Caco-2 (cell line): ENCODE measurements at places on chromosomes 5 and 9.

- no peak for DNase-seq
- H3K4me3 ChIP-seq, result no peak overlapping the region
- H3K36me3 ChIP-seq, result no peaks in the 10 kb centered on the region; the same call in 1 of the 2 replicates
- H3K27ac ChIP-seq, result no peak overlapping the region
- H3K4me1 ChIP-seq, result no peaks in the 10 kb centered on the region
These were observed 132.5 kb downstream of the MVB12B start for GRCh38 chr9:126459126-126459525.

DNA sequence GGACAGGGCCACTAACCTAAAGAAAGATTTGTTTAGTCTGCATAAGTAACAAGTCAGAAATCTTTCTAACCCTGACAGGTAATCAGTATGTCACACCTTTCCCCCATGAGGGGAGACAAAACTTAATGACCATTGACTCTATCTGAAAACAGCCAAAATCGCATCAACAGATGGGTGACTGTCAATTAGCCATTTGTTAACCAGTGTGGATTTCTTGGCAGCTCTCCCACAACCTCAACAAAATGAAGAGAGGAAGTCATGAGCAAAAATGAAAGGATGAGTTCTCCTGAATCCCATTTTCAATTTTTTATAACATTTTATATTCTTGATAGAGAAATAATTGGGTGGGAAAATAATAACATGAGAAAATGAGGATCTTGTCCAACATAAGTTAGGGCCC lies 84.6 kb upstream of the SNX2 start:
- H3K4me3 ChIP-seq, result no peak overlapping the region
- no peak overlapping the region for H3K27ac ChIP-seq
- no peak for DNase-seq

- H3K4me3 ChIP-seq, result no peak overlapping the region
- H3K36me3 ChIP-seq, result no peaks in the 10 kb centered on the region
- no peaks in the 10 kb centered on the region for H3K4me1 ChIP-seq
- no peaks in the 10 kb centered on the region for H3K27me3 ChIP-seq
These were observed 38.6 kb downstream of the HMGCS1 start for GRCh38 chr5:43274435-43275114.

GRCh38 chr9:129491487-129491855 lies 129.4 kb downstream of the C9orf50 start:
- H3K4me1 ChIP-seq, result peaks cover 60% of the 10 kb centered on the region
- no peak overlapping the region for H3K4me3 ChIP-seq
- no peak for DNase-seq
- H3K36me3 ChIP-seq, result no peaks in the 10 kb centered on the region

GRCh38 chr9:98142182-98142907 lies 23.3 kb upstream of the TRIM14 start:
- peak; percentile 78 for DNase-seq
- H3K4me1 ChIP-seq, result peaks cover 25% of the 10 kb centered on the region
- no peaks in the 10 kb centered on the region for H3K27me3 ChIP-seq
- H3K36me3 ChIP-seq, result peaks cover 1% of the 10 kb centered on the region; the same call in 1 of the 2 replicates
- H3K4me3 ChIP-seq, result no peak overlapping the region

- H3K27ac ChIP-seq, result no peak overlapping the region
- H3K4me1 ChIP-seq, result no peaks in the 10 kb centered on the region
- no peak overlapping the region for H3K4me3 ChIP-seq
These were observed 59.5 kb upstream of the ZNF366 start for GRCh38 chr5:72566746-72567145.

GRCh38 chr9:2336055-2336454 lies 285.5 kb upstream of the VLDLR start:
- H3K36me3 ChIP-seq, result no peaks in the 10 kb centered on the region
- no peak overlapping the region for H3K27ac ChIP-seq
- H3K4me1 ChIP-seq, result no peaks in the 10 kb centered on the region
- H3K27me3 ChIP-seq, result no peaks in the 10 kb centered on the region; the same call in 1 of the 2 replicates
- no peak overlapping the region for H3K4me3 ChIP-seq

- H3K27me3 ChIP-seq, result no peaks in the 10 kb centered on the region
- DNase-seq, result no peak
- no peak overlapping the region for H3K27ac ChIP-seq
- H3K36me3 ChIP-seq, result no peaks in the 10 kb centered on the region
- H3K4me3 ChIP-seq, result no peak overlapping the region
- H3K4me1 ChIP-seq, result peaks cover 16% of the 10 kb centered on the region; the same call in 1 of the 2 replicates
These were observed 9.5 kb upstream of the NKD2 start for GRCh38 chr5:999032-999501.

DNA sequence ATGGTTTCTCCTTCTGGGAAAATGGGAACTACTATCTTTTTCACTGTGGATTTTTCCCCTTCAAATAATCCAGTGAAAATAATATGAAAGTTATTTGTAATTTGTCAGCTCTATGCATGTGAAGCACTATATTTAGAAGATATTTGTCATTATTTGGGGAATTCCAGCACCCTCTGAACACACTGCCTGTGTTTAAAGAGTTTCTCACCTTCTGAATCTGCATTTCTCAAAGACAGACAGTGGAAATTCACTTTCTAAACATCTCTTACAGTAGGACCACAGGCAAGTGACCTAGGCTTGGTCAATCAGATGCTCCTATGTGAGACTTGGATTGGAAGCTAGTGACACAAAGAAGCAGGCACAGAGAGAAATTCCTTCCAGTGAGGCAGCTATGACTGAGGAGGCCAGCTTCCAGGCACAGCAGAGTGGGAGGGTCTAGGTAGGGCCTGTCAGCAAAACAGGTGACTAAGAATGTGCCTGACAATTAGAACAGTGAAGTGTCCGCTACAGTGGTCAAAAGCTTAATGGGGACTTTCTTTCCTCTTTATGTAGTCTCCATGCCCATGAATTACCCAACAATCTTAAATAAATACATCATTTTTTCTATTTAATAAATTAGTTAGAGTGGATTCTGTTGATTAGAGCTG lies 167.2 kb downstream of the HMHB1 start:
- no peak for DNase-seq
- no peak overlapping the region for H3K27ac ChIP-seq
